ENCODE measurements at places on chromosomes 7 and 10.

DNA sequence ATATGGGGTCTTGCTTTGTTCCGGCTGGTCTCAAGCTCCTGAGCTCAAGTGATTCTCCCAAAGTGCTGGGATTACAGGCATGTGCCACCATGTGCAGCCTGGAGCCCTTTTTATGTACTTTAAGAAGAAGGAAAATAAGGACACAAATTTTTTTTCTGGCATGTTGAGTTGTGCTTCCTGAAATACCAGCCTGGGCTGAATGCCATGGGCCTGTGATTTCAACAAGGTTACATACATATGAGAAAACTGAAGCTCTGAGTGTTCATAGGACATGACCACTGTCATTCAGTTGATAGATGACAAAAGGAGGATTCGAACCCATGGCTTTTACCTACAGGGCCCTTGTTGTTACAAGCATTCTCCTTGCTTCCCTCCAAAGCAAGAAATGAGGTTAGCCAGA is 36.1 kb downstream of the ST8SIA6 start:
- DNase-seq: no peak

DNA sequence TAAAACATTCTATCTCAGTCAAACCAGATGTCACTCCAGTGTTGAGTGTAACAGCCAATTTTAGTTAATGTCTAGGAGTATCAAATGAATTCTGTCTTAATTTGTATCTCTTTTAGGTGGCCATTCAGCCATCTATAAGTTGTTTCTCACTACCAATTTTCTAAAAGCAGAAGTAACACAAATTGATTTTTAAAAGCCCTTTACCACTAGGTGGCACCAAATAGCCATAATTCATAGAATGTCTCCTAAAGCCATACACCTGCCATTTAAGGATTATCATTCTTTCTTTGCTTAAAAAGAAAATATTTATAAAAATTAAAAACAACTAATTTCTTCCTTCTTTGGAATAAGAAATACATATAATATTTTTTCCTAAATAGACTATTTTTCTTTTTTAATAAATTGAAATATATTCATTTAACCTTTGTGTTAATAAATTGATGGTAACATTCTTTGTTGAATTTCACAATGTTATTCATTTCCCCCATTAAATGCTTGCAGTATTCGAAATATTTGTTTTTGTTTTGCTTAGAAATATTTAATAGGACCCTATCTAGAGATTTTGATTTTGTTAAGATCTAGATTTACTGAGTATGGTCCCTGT is 107.8 kb upstream of the PPP1R3A start:
- DNase-seq: peak; percentile 26

GRCh38 chr7:28145931-28146330 is 34.7 kb downstream of the JAZF1 start:
- DNase-seq: no peak

GRCh38 chr10:96319754-96320474 is 15.7 kb downstream of the DNTT start:
- no peak for DNase-seq

DNA sequence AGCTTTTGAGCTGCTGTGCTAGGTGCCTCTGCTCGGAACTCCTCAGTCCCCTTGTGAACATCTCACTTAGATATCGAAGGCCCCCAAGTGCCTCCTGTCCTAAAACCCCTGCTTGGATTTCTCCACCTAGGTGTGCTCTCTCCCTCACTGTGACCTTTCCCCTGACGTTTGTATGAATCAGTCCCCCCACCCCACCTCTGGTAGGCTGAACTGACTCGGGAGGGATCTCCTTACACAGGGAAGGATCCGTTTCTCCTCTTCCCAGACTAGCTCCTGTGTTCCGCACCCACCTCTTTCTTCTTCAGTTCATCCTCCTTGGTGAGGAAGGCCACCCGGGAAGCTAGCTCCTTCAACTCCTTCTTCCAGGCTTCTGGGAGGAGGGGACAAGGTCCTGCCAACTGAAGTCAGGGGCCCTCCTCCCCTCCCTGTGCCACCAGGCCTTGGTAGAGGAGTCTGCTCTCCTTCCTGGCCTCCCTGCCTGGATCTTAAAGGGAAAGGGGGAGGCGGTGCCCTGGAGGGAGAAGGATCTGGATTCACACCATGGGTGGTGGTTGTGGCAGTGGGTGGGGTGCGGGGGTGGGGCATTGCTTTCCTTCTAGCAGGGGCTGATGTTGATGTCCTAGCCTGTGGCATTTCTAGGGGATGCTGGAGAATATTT is 6.8 kb downstream of the TBATA start:
- no peak for DNase-seq

- DNase-seq: no peak
Measured at GRCh38 chr7:46432708-46433107, 511.6 kb upstream of the IGFBP3 start.

DNA sequence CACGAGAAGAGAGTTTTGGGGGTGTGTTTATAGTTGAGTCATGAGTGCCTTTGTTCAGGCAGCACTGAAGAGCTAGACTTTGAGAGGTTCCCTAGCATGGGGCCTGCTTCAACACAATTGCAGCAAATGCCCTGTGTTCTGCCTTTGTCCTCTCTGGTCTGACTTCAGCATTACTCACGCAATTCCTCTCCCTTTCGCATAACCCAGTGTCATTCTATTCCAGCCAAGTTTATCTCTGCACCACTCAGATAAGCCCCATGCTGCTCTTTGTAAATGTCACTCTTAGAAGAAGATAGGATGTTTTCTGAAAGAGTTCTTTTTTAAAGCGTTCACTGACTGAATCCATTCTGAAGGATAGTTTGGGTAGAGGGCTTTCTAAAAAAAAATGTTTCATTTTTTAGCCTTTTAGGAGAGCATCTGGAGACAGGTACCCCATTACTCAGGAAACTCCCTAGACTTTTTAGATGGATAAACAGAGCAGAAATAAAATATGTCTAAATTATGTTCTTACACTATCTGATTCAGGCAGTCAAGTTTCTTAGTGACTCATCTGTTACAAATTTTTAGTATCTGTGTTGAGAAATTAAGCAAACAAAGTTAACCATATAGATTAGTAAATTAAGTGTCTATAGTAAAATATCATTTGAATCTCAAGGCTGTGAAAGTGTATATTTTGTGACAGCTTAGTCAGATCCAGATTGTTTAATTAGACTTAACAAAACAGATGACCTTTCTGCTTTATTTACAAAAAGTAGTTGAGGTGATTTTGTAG is 318.5 kb downstream of the GPR158 start:
- DNase-seq: no peak

DNA sequence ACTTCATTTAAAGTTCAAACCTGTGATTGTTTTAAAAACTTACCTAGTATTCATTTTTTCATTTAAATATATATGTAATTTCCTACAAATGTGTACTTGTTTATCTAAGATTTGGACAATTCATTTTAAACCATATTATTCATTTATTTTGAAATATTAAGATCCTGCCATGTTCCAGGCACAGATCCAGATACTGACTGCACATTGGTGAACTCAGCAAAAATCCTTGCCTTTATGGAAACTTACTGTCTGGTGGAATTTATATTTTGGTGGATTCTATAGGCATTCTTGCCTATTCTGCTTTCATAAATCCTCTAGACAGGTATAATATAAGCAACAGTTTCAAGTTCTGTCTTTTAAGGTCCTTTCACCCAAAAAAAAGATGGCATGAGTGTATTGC is 48.3 kb upstream of the RPA3 start:
- no peak for DNase-seq

- DNase-seq: no peak
Measured at GRCh38 chr10:128287921-128288320, 161.7 kb upstream of the MKI67 start.

DNA sequence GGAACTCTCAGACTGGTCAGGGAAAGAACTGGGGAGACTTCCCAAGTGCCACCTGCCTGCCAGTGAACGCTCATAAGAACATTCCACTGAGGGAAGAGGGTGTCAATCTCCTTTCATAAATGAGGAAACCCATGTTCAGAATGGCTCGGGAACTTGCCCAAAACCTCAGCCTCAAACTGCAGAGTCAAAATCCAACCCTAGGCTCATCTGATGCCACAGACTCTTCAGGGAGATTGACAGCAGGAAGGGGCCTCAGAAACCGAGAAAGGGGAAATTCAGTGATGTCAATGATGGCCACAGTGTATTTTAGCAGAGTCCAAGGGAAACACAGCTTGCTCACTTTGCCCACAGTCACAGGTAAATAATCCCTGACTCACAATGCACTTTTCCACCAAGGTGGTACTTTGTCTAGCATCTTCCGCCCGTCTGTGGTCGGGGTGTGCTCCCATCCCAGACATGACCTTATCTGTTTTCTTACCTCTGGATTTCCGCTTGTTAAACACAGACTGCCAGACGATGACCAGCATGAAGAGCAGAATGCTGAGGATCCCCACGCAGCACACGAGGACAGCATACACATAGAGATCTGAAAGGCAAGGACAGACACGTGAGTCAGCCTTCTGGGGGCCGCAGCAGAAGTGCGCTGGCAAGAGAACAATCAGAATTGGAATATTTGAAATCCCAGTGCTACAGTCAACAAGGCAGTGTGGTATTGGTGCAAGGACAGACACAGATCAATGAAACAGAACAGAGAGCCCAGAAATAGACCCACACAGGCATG is 38.4 kb downstream of the VSTM4 start:
- DNase-seq: no peak

DNA sequence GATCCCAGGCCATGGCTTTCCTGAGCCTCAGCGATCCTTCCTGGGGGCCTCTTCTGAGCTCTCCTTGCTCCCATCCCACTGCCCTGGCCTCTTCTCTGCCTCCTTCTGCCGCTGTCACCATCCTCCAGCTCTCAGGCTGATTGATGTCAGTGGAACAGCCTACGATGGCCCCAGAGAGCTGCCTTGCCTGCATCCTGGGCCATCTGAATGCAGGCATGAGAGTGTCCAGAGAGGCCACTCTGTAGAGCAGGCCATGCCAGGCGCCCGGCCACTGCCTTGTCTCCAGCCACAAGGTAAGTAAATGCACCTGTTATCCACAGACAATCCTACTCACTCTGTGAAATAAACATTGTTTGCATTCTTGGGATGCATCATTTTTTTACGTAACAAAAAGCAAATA is 171.4 kb upstream of the PPP2R2D start:
- DNase-seq: no peak

DNA sequence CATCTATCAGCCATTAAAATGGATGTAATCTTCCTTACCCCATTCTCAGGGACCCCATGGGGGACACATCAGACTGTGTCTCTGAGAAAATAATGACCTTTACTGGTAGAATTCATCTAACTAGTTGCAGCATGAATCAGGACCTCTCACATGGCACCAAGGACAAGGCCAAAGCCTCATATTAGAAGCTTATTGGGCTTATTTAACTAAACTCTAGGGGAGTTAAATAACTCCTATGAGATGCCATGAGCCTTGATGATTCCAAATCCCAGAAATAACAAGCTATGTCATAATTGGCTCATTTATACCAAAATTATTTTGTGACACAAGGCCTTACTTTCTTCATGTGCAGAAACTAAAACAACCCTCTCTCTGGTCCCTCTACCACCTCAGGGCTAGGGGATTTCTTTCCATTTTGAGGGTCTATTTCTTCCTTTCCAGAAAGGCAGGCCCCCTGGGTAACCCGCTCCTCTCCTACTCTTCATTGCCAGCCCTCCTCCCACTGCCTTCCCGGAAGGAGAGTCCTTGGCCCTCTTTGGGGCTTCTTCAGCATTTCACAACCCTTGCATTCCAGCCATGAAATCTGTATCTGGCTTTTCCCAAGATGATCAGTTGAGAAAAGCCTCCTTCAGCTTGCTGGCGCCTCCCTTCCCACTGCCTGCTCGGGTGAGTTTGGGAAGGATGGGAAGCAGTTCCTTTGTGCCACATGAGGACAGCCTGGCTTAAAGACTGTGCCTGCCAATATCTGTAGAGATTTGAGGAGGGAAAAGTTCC is 41.8 kb upstream of the TRIM8 start:
- DNase-seq: no peak

GRCh38 chr10:80382989-80383388 is 25.4 kb upstream of the PRXL2A start:
- peak; percentile 10 for DNase-seq

GRCh38 chr10:70115948-70116682 is 16.5 kb downstream of the AIFM2 start:
- no peak for DNase-seq

DNA sequence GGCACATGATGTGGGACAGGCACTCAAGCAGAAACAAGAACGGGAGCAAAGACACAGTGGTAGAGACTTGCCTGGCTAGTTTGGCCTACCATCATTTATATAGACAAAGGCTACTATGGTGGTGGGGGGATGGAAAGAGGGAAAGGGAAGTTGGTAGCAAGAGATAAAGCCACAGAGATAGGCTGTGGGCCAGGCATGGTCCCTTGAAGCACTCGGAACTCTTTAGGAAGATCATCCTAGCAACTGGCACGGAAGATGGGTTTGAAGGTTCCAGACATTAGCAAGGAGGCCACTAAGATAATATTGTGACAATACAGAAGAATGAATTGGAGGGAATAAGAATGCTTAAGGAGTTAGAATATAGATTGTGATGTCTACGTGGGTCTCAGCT is 319.6 kb downstream of the ELMO1 start:
- DNase-seq: no peak

DNA sequence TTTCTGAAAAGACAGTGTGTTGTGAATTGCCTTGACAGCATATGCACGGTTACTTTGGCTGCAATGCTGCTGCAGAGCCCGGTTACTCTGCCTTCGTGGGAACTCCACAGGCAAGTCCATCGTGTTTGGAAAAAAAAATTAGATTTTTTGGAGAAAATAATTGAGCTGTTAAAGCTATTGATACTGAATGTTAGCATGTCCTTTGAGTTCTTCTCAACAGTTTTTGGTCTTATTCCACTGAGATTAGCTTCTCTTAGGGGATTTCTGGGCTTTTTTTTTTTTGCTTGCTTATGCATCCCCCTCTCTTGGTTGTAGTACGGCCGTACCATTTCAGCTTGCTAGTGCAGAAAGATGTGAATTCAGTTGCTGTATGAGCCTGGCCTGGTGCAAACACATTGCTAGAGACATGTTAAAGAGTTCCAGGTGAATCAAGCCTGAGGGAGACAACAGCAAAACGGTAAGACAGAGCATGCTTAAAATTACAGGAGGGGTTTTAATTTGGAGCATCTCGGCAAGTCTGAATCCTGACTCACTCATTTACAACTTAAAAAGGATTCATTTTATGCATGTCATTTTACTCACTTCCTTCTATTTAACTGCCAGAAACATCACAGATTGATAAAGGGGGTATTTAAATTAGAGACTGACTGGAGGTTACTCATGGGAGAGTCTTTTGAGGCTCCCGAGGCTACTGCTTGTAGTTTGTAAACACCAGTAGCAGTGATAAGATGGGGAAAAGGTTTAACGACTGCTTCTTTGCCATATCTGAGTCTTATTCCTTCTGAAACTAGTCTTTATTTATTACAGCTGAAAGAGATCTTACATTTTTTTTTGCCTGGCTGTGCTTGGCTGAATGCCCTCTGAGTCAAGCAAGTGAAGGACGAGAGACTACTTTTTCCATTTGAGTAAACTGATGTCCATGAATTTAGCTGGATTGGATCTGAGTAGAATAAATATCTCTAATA is 113.7 kb downstream of the CDK14 start:
- DNase-seq: no peak

DNA sequence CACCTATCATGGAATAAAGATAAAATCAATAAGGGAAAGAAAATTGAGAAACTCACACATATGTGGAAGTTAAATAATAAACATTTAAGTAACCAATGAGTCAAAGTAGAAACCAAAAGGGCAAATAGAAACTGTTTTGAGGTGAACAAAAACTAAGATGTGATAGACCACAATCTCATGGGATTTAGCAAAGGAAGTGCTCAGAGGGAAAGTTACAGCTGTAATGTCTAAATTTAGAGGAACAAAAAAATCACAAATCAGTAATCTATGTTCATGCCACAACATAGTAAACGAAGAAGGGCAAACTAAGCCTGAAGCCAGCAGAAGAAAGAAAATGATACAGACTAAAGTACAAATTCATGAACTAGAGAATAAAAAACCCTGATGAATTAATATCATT is 16.3 kb downstream of the CYP3A4 start:
- DNase-seq: no peak

- no peak for DNase-seq
Measured at GRCh38 chr10:62463364-62463763, 89.2 kb downstream of the ZNF365 start.

Data from amniotic stem cell (primary cell).